ENCODE measurements at places on chromosomes 12 and 14. TPM values are rescaled to one million over a fixed set of nuclear protein-coding genes. Genes with fewer than 3 reads are reported as not detected.

Gene NELL2
- total RNA-seq = 0.07 TPM

Gene MCRS1
- 71.4 TPM for total RNA-seq

Gene WNK1
- total RNA-seq = 90.2 TPM

Gene NAV3
- total RNA-seq = 15.7 TPM

Measured in A549 treated with DMSO at 1 μM for 4 hours (cell line).